Muscle of leg (tissue), 16 donors: ENCODE measurements at places on chromosomes 11 and 22. TPM values are rescaled to one million over a fixed set of nuclear protein-coding genes. Genes with fewer than 3 reads are reported as not detected.

GRCh38 chr22:31818481-31819392, 64.9 kb downstream of the DEPDC5 start:
- no peaks in the 10 kb centered on the region for H3K27me3 ChIP-seq
- H3K36me3 ChIP-seq, result peaks cover 70% of the 10 kb centered on the region
- no peak for DNase-seq
- H3K4me1 ChIP-seq, result no peaks in the 10 kb centered on the region

TEAD1 gene
- 60.2 TPM for total RNA-seq

DNA sequence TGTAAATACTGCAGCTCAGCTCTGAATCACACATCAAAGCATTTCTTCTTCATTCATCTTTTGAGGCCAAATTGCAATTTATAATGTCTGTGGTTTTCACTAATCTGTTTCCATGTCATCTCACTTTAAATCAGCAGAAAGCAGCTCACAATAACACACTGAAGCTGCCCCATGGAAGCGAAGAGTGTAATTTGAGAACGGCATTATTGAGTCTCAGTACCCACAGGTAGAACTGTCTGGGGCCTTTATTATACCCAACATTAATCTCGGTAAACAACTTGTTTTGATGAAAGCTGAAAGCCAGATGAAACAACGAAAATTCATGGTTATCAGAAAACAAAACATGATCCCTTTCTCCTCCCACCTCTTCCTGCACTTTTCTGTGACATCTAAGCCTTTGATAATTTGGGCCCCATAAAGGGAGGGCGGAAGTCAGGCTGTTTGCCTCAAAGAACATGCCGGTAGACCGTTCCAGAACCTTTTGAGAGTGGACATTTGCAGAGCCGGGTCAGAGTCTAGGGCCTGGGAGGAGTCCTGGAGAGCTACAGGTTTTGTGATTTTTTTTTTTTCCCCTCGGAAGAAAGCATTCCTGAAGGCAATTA, 68.2 kb upstream of the SESN3 start:
- no peak overlapping the region for H3K27ac ChIP-seq
- no peaks in the 10 kb centered on the region for H3K27me3 ChIP-seq
- DNase-seq, result no peak
- H3K4me3 ChIP-seq, result no peak overlapping the region

DDX25 gene
- 0.35 TPM for total RNA-seq

RAC2 gene
- 2.4 TPM for total RNA-seq

KRTAP5-8 gene
- total RNA-seq, result not detected

DNA sequence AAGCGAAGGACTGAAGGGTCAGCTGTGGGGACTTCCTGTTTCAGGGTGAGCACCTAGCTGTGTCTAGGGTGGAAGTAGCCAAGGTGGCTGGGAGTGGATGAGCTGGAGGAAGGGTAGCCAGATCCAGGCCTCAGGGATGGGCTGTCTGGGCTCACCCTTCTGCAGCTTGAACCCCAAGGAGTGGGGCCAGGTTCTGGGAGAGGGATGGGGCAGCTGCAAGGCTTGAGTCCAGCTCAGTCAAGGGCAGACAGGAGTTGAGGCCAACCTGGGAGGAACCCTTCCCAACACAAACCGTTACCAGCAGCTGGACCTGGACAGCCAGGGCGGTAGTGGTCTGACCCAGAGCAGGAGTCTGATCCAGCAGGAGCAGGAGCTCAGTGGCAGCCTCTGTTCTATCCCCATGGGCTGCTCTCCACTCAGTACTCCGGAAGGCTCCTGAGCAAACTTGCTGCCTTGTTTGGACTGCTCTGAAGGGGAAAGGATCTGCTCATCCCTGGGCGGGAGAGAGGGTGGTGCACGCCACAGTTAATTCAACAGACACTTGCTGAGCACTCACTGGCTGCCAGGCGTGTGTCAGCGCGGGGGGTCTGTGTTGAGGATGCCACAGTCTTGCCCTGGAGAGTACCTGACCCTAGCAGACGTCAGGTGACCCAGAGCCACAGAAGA, 53.8 kb upstream of the THY1 start:
- no peaks in the 10 kb centered on the region for H3K36me3 ChIP-seq
- no peak for DNase-seq
- H3K4me1 ChIP-seq, result peaks cover 10% of the 10 kb centered on the region
- peaks cover 5% of the 10 kb centered on the region for H3K27me3 ChIP-seq

GRCh38 chr22:22410121-22410520, 98.4 kb downstream of the ZNF280B start:
- peaks cover 14% of the 10 kb centered on the region for H3K4me1 ChIP-seq
- DNase-seq, result peak; percentile 66
- H3K36me3 ChIP-seq, result no peaks in the 10 kb centered on the region
- H3K27ac ChIP-seq, result no peak overlapping the region

- no peaks in the 10 kb centered on the region for H3K36me3 ChIP-seq
- DNase-seq, result no peak
- H3K27ac ChIP-seq, result no peak overlapping the region
- H3K4me3 ChIP-seq, result no peak overlapping the region
Observed at GRCh38 chr11:126890561-126890960, 110.0 kb downstream of the KIRREL3 start.

- no peaks in the 10 kb centered on the region for H3K27me3 ChIP-seq
- peaks cover 5% of the 10 kb centered on the region for H3K4me1 ChIP-seq
Observed at GRCh38 chr11:91158891-91159537, 936.2 kb upstream of the CHORDC1 start.

CXCR5 gene
- total RNA-seq, result under 0.01 TPM

DNA sequence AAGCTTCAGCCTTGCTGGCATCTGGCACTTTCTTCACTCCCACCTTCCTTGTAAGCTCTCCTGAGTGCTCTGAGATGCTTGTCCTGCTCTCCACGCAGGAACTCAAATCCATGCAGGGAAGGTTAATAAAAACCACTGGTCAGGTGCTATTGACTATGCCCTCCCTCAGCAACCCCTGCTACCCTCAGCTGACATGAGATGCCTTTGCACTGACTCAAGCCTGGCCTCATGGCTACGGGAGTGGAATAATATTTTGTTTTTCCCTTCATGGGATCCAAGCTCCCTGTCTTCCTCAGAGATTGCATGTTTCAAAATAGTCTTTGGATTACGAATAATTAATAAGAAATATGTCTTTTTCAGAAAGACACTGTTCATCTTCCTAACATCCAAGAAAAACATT, 31.7 kb upstream of the ABCC8 start:
- H3K27ac ChIP-seq, result no peak overlapping the region
- no peak overlapping the region for H3K4me3 ChIP-seq
- no peaks in the 10 kb centered on the region for H3K36me3 ChIP-seq
- H3K4me1 ChIP-seq, result peaks cover 14% of the 10 kb centered on the region

DNA sequence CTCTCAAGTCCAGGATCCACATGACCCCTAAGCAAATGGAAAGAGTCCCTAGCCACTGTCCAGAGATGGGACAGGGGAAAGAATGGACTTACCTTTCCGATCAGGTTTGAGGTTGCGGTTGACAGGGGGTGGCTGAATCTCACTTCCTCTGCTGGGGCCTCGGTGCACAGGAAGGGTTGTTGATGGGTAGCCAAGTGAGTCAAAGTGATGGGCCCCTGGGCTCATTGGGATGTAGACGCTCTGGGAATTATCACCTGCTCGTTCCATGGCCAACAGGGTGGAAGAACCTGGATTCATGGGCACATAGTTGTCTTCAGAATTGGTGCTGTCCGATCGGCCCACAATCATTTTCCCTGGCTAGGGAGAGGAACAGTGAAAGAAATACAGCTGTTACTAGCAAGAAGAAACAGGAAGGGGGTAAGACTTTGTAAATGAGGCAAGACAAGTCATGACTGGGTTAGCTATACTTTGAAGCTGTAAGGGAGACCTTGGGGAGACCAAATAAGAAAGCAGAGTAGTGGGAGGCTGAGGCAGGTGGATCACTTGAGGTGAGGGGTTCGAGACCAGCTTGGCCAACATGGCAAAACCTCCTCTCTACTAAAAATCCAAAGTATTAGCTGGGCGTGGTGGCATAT, 34.7 kb downstream of the USP35 start:
- H3K27ac ChIP-seq, result no peak overlapping the region
- H3K4me1 ChIP-seq, result no peaks in the 10 kb centered on the region
- no peaks in the 10 kb centered on the region for H3K27me3 ChIP-seq
- no peak overlapping the region for H3K4me3 ChIP-seq
- no peak for DNase-seq

DNA sequence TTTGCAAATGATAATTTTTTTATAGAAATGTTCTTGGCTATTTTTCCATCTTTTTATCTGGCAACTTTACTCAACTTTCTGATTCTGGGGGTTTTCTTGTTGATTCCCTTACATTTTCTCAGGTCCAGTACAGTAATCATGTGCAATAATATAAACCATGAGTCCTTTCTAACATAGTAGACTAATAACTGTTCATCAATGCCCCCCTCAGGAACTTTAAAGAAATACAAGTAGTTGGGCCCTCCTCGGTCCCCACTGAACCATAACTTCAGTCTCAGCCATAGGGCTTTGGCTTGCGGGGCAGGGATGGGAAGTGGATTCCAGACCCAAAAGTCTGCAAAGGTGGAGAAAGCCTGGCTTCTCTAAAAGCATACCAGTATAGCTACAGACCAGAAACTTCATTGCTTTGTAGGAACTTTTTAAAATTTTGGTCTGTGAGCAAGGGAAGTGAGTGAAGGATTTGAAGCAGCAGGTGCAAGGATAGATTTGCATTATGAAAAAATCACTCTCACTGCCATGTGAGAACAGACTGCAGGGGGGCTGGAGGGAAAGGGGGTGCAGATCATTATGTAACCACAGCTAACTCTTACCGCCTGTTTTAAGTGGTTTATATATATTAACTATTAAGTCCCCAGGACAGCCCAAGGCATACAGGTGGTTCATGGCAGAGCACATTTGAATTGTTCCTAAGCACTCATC, 10.4 kb upstream of the TUB start:
- no peak overlapping the region for H3K27ac ChIP-seq
- H3K27me3 ChIP-seq, result peaks cover 21% of the 10 kb centered on the region
- H3K4me3 ChIP-seq, result no peak overlapping the region

ASCL3 gene
- not detected for total RNA-seq

DNA sequence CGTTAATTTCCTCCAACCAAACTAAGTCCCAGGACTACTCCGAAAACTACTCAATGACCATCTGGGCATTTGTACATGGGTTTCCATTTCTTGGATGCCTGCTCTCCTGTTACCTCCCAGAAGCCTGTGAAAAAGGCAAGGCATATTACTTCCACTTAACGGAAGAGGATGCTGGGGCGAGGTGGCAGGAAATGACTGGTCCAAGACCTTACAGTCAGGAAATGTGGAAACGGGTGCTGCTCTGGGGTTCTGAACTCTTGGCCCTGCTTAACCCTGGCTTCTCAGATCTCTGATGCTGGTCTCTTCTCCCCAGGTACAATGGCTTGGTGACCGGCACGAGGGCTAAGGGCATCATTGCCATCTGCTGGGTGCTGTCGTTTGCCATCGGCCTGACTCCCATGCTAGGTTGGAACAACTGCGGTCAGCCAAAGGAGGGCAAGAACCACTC, 12.9 kb downstream of the ADORA2A start:
- H3K36me3 ChIP-seq, result peaks cover 27% of the 10 kb centered on the region
- H3K27me3 ChIP-seq, result no peaks in the 10 kb centered on the region
- no peak for DNase-seq

GRCh38 chr22:29872144-29872893, 10.7 kb upstream of the MTMR3 start:
- DNase-seq, result no peak
- H3K4me3 ChIP-seq, result no peak overlapping the region
- peaks cover 3% of the 10 kb centered on the region for H3K27me3 ChIP-seq
- H3K4me1 ChIP-seq, result peaks cover 3% of the 10 kb centered on the region
- no peak overlapping the region for H3K27ac ChIP-seq

GRCh38 chr11:40268551-40268950, 1190.9 kb downstream of the LRRC4C start:
- H3K27me3 ChIP-seq, result no peaks in the 10 kb centered on the region
- no peak overlapping the region for H3K4me3 ChIP-seq
- H3K36me3 ChIP-seq, result no peaks in the 10 kb centered on the region
- DNase-seq, result no peak
- H3K4me1 ChIP-seq, result no peaks in the 10 kb centered on the region

GRCh38 chr22:40161194-40161593, 16.5 kb upstream of the TNRC6B start:
- H3K4me3 ChIP-seq, result no peak overlapping the region
- H3K27ac ChIP-seq, result no peak overlapping the region
- peaks cover 3% of the 10 kb centered on the region for H3K36me3 ChIP-seq
- no peaks in the 10 kb centered on the region for H3K27me3 ChIP-seq

NLRP14 gene
- 0.04 TPM for total RNA-seq

GLB1L3 gene
- not detected for total RNA-seq
